Parietal lobe (tissue), 2 donors: ENCODE measurements at places on chromosomes 2 and 18. TPM values are rescaled to one million over a fixed set of nuclear protein-coding genes. Genes with fewer than 3 reads are reported as not detected.

SANBR gene
- total RNA-seq = 98.6 TPM

PID1 gene
- 36.9 TPM for total RNA-seq

EGR4 gene
- not detected for total RNA-seq

PRKAG3 gene
- not detected for total RNA-seq

HOXD8 gene
- not detected for total RNA-seq

MOB4 gene
- 70.7 TPM for total RNA-seq

ELOA2 gene
- total RNA-seq = not detected

TTR gene
- 3.1 TPM for total RNA-seq

LIMS1 gene
- total RNA-seq = 20.7 TPM

SERPINB8 gene
- 1.3 TPM for total RNA-seq

MROH2A gene
- total RNA-seq = not detected

CAB39 gene
- total RNA-seq = 121 TPM

FBXO48 gene
- total RNA-seq = 0.94 TPM

CD28 gene
- total RNA-seq = under 0.01 TPM

IRS1 gene
- 21.9 TPM for total RNA-seq

SERPINB10 gene
- total RNA-seq = not detected

PLGLB2 gene
- total RNA-seq = 5.9 TPM

NEB gene
- total RNA-seq = 2.5 TPM

CRACDL gene
- total RNA-seq = 0.94 TPM

IL36G gene
- total RNA-seq = not detected

HMSD gene
- 3.4 TPM for total RNA-seq

NCKAP1 gene
- total RNA-seq = 259 TPM

TXNL1 gene
- total RNA-seq = 52.0 TPM

MAP4K3 gene
- 169 TPM for total RNA-seq

CD8B gene
- total RNA-seq = not detected

UBE2E3 gene
- 193 TPM for total RNA-seq

CXCR1 gene
- total RNA-seq = 0.31 TPM

FN1 gene
- 128 TPM for total RNA-seq

ATL2 gene
- total RNA-seq = 170 TPM

PARD6G gene
- total RNA-seq = 11.6 TPM

PLEK gene
- 0.94 TPM for total RNA-seq

IL37 gene
- total RNA-seq = not detected

IL1RL2 gene
- 0.63 TPM for total RNA-seq

CFC1 gene
- total RNA-seq = not detected

CFAP65 gene
- total RNA-seq = 0.63 TPM
